ENCODE measurements at places on chromosomes 7 and 10.

- DNase-seq = no peak
Measured at GRCh38 chr10:72250666-72251065, 23.1 kb upstream of the DDIT4 start.

DNA sequence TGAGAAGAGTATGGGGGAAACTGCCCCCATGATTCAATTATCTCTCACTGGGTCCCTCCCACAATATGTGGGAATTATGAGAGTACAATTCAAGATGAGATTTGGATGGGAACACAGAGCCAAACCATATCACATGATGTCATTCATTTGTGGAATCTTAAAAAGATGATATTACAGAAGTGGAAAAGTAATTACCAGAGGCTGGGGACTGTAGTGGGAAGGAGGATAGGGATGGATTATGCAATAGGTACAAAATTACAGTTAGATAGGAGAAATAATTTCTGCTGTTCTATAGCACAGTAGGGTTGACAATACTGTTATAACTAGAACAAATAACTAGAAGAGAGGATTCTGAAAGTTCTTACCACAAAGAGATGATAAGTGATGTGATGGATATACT, 141.4 kb downstream of the VPS50 start:
- DNase-seq = no peak

DNA sequence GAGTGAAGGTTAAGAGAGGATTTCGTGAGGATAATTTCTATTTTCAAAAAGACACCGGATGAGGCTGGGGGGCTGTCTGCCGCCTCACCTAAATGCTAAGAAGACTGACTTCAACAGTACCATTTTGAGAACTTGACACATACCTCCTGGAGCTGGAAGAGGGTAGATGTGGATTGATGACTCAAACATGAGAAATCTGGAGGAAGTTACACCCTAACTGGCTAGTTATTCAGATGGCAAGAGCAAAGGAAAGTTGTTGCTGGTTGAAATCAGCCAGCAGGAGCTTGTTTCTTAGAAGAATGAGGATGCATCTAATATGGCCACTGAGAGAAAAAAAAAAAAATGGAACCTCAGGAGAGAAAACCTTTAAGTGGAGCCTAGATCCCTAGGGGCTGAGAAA, 76.2 kb upstream of the KIAA1217 start:
- DNase-seq = no peak

DNA sequence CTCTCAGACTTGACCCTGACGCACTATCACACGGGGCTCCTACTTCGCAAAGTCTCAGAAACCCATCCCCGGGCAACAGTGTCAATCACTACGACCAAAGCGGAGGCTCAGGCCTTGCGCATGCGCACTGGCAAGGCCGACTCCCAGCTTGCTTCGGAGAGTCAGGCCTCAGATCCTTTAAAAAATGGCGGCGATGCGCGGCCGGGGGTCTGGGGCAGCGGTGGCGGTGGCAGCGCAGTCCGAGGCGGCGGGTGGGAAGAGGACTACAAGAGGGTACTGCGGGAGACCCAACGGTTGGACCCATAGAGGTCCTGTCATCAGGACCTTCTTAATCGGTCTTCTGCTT, 196.9 kb downstream of the ZNF716 start:
- DNase-seq = no peak

GRCh38 chr10:110978204-110978603, 58.8 kb downstream of the SHOC2 start:
- DNase-seq = no peak

DNA sequence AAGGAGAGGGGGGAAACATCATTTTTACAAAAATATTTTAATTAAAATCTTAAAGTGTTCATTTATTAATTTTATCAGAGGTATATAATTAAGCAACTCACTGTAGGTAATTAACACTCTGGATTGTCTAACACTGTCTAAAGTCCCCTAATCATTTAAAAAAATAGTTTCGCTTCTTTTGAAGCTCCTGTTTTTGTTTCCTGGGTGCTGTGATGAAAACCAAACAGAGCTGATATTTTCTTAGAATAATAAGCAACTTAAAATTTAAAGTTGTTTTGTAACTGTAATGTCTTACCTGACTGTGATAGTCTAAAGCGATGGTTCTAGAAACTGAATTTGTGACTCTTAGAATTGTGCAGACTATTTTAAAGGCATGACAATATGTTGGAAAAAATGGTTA, 961.0 kb downstream of the GATA3 start:
- no peak for DNase-seq

- no peak for DNase-seq
Measured at GRCh38 chr7:28920424-28920823, 37.7 kb downstream of the TRIL start.

- DNase-seq = no peak
Measured at GRCh38 chr7:44087911-44088838, 5.8 kb upstream of the POLM start.

GRCh38 chr7:118158766-118159165, 25.2 kb upstream of the LSM8 start:
- DNase-seq = no peak

DNA sequence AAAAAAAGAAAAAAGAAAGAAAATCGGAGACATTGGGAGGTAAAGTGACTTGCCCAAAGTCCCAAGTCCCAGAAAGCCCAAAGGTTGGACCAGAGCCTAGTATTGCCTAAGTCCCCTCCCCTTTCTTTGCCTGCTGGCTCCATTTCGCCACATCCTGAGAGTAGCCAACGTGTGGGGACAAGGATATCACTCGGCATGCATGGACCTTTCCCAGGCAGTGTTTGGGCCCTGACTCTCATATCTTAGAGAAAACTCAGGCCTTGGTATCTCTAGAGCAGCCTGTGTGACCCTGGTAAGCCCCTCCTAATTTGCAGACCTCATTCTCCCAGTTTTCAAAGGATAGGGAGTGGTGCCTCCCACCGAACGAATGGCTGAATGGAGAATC, 294.2 kb upstream of the ZMIZ1 start:
- no peak for DNase-seq

GRCh38 chr7:32943252-32944030, 13.8 kb upstream of the FKBP9 start:
- no peak for DNase-seq

DNA sequence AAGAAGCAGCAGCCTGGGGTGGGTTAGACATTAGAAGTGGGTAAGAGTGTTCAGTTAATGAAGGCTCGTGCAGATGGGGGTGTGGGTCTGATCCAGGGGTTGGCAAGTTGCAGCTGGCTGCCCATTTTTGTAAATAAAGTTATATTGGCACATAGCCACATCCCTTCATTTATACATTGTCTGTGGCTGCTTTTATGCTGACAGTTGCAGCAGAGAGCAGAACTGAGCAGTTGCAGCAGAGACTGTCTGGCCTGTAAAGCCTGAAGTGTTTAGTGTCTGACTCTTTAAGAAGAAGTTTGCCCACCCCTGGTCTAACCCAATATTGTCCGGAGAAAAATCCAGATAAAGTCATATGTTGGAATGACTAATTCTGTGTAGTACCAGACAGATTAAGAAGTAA, 38.1 kb downstream of the GLRX3 start:
- no peak for DNase-seq

- DNase-seq = no peak
Measured at GRCh38 chr7:158031867-158032308, 555.7 kb downstream of the PTPRN2 start.

DNA sequence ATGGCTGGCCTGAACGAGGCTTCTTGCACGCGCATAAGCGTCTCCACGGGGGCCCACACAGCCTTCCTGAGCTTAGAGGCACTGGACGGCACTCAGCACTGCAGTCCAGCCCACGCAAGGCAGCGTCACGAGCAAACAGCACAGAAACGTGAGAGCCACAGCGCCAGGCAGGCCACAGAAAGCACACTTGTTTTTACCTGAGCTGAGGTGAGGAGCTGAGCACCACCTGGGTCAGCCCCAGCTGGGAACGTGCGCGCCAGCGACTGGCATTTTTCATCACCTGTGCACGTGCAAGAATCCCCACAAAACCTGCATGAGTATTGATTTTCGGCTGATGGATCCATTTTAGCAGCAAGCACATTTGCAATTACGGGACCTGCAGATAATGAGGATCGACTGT, 26.7 kb downstream of the IQCE start:
- no peak for DNase-seq

DNA sequence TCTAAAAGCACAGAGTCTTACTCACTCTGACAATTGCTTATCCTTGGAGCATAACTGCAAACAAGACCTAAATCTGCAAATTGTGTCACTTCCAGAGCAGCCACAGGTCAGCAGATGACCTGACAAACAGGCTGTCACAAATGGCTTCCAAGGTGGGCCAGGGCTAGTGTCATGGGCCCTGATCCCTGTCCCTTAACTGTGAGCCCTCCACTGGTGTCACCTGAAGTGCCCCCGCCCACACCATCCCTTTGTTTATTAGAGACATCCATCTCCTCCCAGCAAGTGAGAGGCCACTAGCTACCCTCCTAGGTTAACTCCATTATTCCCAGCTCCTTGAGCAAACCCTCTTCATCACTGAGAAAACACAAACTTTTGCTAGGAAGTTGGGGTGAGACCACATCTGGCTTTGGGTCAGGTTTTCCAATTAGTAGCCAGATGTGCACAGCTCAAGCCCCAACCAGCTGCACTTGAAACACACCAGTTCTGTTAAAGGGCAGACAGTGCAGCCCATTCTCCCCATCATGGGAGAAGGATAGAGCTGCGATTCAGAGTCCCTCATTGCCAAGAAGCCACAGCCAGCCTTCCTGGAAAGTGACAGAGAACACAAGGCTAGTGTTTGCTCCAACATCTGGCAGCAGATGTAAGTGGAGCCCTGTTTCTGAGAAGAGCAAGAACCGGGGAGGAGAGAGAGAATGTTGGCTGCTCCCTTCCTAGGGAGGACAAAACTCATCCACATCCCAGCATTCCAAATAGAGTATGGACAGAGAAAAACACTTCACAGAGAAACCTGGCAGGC, 75.7 kb upstream of the NANOS1 start:
- DNase-seq = no peak

GRCh38 chr7:44215531-44215930, 14.8 kb downstream of the YKT6 start:
- DNase-seq = no peak

DNA sequence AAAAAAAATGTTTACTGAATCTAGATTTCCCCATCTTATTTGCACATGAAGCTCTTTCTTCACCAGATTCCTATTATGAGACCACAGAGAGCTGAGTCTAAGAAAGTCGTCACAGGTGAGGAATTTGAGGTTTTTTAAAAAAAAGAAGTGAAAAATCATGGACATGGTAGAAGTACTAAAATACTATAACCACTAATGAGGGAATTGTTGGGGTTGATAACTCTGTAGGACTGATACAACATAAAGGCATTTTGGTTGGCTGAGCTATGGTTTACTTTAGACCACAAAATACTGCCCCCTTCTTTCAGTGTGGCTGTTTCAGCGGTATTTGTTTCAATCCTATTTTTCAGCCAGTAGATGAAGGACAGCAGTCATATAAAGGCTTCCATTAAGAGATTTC, 1111.3 kb downstream of the TYW1 start:
- no peak for DNase-seq

DNA sequence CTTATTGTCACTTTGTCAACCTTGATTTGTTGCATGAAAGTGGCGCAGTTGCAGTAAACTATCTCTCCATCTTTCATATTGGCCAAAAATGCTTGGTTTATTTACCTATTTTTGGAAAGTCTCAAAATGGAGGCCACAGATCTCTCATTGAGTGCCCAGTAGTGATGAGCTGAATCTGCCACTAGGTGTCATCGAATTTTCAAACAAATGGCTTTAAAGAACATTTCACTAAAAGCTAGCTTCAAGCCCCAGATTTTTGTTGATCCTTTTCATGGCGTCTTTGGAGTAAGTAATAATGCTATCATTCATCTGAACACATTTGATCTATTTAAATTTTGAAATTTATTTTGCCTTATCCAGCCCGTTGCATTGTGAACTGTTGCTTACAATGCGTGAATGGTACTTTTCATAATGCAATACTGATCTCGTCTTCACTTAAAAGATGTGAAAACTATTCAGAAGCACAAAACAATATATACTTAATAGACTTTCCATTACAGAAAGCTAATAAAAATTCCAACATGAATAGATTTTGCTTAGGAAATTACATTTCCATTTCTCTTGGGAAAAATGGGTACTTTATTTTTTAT, 236.2 kb downstream of the DNAJB9 start:
- no peak for DNase-seq

- DNase-seq = no peak
Measured at GRCh38 chr10:129120441-129120840, 346.6 kb upstream of the MGMT start.

DNA sequence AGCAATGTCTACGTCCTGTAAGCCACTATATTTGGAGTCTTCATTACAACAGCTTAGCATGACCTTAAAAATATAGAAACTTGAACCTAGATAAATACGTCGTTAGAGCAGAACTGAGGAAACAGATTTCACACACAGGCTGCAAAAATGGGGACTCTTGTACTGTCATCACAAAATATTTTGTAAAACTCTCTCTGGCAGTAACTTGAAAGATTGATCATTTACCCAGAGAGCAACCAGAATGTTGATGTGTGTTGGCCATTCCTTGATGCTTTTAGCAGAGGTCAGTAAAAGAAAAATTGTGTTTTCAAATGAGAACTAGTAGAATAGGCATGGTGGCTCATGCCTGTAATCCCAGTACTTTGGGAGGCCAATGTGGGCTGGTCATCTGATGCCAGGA, 14.5 kb upstream of the PON1 start:
- no peak for DNase-seq

DNA sequence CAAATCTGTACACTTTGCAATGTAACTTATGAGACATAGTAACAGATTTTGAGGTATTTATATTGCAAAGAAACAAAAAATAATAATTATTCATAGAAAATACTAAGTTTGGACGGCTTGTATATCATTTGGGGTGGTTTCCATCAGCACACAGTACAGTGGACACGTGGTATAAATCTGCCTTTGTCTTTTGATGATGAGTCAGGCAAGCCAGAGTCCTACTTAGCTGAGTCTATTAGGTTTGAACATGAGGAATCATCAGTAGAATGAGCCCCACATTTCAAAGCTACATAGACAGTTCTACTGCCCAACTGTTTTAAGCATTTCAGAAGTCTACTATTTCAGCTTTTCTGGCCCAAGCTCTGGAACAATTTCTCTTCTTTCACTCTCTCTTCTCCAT, 803.2 kb downstream of the PHTF2 start:
- no peak for DNase-seq
